Cerebellum (tissue), 4 donors: ENCODE measurements at places on chromosomes 6 and 20.

DNA sequence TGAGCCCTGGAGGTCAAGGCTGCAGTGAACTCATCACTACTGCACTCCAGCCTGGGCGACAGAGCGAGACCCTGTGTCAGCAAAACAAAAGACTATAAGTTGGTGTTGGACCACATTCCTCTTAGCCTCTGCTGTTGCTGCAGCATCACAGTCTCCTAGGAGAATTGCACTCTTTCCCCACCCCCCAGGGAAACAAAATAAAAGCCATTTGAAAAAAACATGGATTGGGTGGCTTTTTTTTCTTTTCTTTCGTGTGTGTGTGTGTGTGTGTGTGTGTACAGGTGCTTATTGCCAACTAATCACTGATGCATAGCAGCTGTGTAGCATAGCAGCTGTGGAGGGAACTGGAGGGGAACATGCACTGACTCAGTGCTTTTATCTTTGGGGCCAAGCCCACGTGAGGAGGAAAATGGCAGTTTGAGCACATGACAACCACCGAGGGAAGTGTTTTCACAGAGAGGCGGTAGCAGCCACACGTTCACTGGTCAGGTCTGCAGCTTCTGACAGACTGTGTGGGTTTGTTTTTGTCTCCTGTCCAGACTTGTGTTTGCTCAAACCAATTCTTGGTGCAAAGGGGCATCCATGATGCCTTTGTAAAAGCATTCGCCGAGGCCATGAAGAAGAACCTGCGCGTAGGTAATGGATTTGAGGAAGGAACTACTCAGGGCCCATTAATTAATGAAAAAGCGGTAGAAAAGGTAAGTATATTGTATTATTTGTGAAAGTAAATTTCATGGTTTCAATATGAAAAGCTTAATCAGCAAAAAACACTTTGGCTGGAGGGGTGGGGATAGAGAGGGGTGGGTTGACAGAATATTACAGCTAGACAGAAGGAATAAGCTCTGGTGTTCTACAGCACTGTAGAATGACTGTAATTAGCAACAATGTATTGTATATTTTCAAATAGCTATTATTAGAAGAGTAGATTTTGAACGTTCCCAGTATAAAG, 27.7 kb downstream of the ALDH5A1 start:
- DNase-seq: no peak

- DNase-seq: no peak
Measured at GRCh38 chr6:45109551-45109950, 218.6 kb upstream of the RUNX2 start.

- no peak for DNase-seq
Measured at GRCh38 chr6:66184091-66184490, 477.1 kb upstream of the EYS start.

- DNase-seq: no peak
Measured at GRCh38 chr6:80321011-80321410, 214.5 kb downstream of the BCKDHB start.

DNA sequence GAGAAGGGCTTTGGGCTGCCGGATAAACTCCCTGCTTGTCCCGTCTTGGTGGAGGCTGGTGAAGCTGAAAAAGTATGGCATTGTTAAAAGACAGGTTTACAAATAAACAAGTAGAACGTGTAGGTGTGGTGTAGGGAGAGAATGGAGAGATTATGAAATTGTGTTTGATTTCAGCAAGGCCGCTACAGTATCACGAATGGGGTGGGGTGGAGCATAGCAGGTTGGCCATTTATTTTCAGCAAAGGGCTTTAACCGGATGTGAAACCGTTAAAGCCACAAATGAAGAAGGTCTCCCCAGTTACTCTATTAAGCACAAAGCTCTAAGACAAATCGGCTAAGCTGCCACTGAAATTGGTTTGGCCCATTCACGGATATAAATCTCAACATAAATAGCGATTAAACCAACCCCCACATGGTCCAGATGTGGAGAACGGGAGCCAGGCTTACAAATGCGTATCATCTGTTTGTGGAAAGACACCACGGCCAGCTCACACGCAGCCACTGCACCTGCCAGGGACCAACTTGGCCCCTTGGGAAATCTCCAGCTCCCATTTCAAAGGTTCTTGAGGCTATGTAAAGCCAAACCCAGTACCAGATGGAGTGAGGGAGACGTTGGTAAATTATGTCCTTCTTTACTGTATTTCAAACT, 94.0 kb downstream of the ZMYND8 start:
- no peak for DNase-seq

- no peak for DNase-seq
Measured at GRCh38 chr6:52595796-52596130, 18.9 kb upstream of the TRAM2 start.

DNA sequence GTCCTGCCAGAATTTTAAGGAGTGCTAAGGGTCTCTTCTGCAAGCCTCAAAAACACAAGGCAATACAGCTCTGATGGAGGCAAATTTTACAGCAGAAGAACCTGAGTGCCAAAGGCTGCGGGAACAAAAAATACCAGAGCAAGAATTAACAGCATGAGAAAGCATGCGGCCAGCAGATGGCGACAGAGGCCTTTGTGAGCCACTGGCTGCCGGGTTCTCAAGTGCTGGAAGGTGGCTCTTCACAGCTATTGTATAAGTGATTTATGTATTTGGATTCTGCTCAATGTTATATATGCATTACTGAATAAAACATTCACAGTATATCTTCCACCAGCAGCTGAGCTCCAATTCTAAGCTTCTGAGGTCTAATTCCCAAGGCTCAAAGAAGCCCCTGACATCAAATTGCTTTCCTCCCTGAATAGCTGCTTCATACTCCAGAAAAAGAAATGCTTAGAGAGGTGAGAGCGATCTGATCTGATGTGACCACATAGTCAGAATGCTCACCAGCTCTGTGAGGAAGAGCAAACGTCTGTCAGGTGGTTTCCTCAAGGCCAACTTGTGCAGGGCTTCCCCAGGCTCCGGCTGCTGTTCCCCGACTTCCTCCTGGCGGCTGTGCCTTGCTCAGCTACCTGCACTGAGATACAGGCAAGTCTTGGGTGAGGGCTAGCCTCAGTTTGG, 58.6 kb downstream of the PPP1R3G start:
- peak; percentile 78 for DNase-seq

DNA sequence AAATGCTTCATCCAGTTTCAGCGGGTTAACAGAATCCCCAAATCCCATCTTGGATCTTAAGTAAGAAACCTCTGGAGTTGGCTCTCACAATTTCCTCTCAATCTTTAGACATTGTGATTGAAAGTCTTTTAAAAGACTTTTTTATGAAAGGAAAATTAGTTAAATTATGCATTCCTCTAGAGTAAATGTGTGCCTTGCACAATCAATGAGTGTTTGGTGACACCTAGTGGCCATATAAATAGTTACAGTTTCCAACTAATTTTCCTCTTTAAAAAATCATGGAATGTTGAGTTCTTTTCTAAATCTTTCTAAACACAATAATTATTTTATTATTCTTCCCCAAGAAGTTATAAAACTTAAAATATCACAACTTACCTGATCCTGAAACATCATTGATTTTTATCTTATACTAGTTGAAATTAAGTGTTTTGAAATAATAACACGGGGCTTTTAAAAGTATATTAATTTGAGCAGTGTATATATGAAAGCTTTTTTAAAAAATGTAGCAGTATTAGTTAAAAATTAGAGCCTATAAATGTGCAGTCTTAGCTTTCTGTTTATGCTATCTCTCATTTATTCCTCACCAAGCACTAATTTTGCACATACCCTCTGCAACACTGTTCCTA, 66.4 kb downstream of the PKHD1 start:
- peak; percentile 17 for DNase-seq

- no peak for DNase-seq
Measured at GRCh38 chr6:88989215-88989614, 25.8 kb upstream of the RNGTT start.

DNA sequence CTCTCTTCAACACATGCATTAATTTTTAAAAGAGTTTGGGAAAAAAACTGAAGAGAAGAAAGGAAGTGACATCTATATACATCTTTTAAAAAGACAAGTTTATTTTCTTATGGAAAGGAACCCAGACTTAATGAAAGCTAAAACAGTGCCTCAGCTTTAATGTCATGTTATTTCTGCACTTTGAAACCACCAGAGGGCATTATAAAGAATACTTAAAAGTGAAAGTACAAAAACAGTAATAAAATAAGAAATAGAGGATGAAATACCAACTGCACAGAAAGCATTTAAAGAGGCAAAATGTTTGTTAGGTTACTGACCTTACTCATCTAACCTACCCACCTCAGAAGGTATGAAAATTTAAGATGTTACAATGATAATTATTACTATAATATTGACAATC, 98.8 kb downstream of the HUS1B start:
- DNase-seq: no peak

DNA sequence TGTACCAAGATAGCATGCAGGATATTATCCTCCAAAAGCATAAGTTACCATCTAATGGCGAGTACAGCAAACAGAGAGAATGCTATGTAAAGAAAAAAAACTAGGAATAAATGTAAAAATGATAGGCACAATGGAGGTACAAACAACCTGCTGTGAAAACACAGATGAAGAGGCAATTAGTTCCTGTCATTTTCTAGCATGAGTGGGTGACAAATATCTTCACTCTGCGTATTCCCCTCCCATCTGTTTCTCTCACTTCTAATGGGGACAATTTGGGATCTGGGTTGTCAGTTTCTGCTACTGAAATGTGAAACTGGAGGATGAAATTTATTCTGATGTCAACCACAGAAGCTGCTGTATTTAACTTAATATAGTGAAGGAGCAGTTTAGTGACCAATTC, 11.7 kb upstream of the PTPRK start:
- no peak for DNase-seq
